ENCODE measurements at places on chromosomes 3 and 15.

DNA sequence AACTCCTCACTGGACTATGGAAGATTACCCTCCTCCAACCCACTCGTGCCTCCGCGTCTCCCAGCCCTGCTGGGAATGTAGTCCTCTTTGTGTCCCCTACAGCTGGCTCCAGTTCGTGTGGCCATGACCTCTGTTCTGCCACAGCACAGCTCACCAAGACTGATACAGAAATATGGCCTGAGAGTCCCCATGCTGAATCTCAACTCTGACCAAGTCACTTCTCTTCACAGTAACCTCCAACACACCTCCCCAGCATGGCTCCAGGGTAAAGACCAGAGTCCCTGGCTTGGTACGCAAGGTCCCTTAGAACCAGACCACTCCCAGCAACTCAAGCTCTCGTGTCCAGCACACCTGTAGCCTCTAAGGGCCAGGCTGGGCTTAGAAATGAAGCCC lies 2.3 kb upstream of the COL7A1 start:
- DNase-seq = no peak

GRCh38 chr3:124620600-124621063 lies 109.6 kb upstream of the UMPS start:
- DNase-seq = peak; percentile 30

GRCh38 chr3:159964166-159964973 lies 24.3 kb upstream of the IL12A start:
- peak; percentile 30 for DNase-seq

DNA sequence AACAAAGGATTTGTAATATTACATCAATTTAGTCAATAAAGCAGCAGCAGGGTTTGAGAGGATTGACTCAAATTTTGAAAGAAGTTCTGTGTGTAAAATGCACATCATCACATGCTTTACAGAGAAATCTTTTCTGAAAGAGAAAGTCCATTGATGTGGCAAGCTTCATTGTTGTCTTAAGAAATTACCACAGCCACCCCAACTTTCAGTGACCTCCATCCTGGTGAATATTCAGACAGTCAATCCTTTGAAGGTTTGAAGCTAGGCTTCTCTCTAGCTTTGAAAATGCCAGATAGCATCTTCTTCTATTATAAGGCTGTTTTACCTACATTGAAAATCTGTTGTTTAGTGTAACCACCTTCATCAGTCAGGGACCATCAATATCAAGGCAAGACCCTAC lies 51.8 kb upstream of the SETMAR start:
- DNase-seq = no peak

- no peak for DNase-seq
Measured at GRCh38 chr15:53974813-53975212, 3.4 kb upstream of the UNC13C start.

DNA sequence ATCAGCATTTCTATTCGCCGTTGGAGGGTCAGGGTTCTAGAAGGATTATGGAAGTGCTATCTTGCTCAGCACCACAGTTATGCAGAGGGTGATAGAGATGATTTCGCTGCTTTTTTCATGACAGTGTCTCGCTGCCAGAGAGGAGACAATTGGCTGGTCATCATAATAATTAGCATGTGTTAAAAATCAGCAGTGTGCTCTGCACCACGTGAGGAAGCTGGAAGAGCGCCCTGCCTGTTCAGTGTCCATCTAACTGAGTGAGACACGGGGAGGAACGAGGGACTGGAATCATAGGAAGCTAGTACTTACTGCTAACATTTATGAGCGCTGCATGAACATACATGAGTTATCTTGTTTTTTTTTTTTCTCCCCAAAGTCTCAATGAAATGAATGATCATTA lies 116.2 kb upstream of the PLAAT1 start:
- DNase-seq = no peak

GRCh38 chr3:130850044-130850797 lies 43.7 kb upstream of the ATP2C1 start:
- no peak for DNase-seq

- no peak for DNase-seq
Measured at GRCh38 chr3:8900869-8901268, 62.4 kb downstream of the RAD18 start.

GRCh38 chr3:31132132-31132769 lies 237.8 kb upstream of the GADL1 start:
- peak; percentile 5 for DNase-seq

DNA sequence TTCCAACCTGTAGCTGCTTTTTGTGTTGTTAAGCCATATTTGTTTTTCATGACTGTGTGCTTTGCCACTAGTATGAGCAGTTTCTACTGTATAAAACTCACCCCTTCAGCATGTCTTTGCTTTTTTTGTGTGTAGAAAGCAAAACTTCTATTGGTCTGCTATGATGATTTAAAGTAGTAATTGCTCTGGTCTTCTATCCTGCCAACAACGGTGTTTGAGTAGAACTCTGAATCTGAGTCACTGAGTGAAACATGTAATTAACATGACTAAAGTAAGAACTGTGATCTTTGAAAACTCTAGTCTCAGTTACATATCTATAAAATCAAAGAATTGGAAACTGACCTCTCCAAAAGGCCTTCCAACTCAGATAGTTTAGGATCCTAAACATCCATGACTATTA lies 133.6 kb downstream of the TPRG1 start:
- no peak for DNase-seq

- DNase-seq = peak; percentile 86
Measured at GRCh38 chr3:123104550-123104949, 37.7 kb downstream of the PDIA5 start.

DNA sequence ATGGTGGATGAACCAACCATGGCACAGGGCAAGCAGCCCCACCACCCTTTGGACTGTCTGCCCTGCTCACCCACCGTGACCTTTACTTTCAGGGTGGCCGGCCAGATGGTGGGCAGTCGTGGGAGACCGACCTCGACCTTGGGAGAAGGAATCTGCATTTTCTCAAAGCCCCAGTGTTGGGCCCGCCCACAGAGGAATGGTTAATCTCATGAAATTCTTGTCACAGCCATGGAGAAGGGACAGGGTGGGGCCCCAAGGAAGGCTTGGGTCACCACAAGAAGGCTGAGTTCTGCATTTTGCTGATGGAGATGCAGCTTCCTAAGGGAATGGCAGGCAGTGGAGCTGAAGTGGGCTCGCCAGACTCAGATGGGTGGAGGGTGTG lies 2.9 kb downstream of the PLXND1 start:
- DNase-seq = no peak

GRCh38 chr15:98126326-98127085 lies 166.0 kb downstream of the ARRDC4 start:
- DNase-seq = no peak

- DNase-seq = no peak
Measured at GRCh38 chr3:159112724-159113123, 310.9 kb downstream of the MFSD1 start.

DNA sequence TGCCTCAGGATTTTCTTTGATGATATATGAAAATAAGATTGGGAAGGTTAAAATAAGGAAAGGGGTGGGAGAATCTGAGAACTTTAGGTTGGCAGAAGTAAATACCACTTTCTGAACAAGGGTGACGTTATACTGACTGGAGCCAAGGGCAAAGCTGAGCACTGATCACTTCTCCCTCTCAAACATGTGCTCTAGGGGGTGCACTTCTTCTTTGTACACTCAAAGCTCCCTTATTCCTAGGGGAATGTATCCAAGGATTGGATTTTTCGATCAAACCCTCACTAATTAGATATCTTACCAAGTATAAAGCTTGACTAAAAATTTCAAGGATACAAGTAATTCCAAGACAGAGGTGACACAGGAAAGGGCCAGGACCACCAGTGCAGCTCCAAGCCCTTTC lies 243.9 kb upstream of the UMPS start:
- no peak for DNase-seq

- no peak for DNase-seq
Measured at GRCh38 chr15:43932907-43933306, 106.1 kb downstream of the WDR76 start.

DNA sequence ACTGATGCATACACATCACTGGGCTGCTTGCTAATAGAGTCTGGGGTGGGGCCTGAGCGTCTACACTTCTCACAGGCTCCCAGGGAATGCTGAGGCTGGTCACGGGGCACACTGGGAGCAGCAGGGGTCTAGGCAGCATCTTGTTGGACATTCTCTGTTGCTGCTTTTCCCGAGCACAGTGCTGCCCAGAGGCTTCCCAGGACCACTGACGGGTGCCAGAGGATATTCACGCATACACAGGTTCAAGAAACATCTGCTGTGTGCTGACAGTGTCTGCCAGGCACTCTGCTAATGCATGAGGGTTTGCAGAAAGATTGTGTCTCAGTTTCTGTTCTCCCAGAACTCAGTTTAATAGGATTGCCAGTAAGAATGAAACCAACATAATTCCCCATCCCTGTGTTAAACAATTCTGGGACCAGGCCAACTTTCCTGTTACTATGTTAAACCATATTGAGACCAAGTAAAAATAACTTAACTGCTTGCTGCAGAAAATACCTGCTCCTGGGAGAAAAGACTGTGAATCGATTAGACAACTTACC lies 23.9 kb upstream of the BCL2L10 start:
- DNase-seq = no peak

DNA sequence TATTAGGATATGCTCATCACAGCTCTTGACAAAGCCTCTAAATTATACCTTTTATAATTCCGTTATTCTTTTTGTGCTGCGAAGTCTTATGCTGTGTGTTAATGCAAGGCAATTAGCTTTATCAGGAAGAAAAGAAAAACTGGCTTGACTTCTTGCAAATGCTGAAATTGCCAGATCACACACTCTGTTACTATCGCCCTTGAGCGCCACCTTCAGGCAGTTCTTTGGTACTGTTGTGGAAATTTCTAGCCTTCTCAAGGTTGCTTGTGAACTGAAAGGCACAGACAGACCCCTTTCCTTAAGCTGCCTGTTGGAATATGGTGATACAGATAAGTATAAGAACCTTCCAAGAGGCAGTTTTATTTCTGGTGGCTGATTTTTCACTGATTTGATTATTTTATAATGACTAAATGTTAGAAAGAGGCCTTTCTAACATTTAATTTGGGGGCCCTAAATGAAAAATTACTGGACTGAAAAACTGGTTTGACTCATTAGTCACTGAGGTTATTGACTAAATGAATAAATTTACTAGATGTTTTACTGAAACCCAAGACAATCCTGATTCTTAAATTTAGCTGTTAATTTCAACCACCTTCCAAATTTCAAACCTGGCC lies 126.2 kb upstream of the RASGRP1 start:
- no peak for DNase-seq

- DNase-seq = no peak
Measured at GRCh38 chr3:78992400-78992799, 775.4 kb downstream of the ROBO1 start.

Measured in H54 (cell line).